Gastrocnemius medialis (tissue), 4 donors: ENCODE measurements at places on chromosomes 12 and 14.
A peak's percentile ranks its signal among the peaks of the same experiment; 100 is the strongest.

GRCh38 chr14:69700575-69700974, 66.4 kb upstream of the SRSF5 start:
- peaks cover 42% of the 10 kb centered on the region for H3K4me1 ChIP-seq
- no peaks in the 10 kb centered on the region for H3K36me3 ChIP-seq

GRCh38 chr14:68393259-68393658, 399.6 kb downstream of the ZFP36L1 start:
- H3K4me3 ChIP-seq = no peak overlapping the region
- H3K4me1 ChIP-seq = peaks cover 22% of the 10 kb centered on the region
- no peak for DNase-seq
- no peaks in the 10 kb centered on the region for H3K27me3 ChIP-seq

DNA sequence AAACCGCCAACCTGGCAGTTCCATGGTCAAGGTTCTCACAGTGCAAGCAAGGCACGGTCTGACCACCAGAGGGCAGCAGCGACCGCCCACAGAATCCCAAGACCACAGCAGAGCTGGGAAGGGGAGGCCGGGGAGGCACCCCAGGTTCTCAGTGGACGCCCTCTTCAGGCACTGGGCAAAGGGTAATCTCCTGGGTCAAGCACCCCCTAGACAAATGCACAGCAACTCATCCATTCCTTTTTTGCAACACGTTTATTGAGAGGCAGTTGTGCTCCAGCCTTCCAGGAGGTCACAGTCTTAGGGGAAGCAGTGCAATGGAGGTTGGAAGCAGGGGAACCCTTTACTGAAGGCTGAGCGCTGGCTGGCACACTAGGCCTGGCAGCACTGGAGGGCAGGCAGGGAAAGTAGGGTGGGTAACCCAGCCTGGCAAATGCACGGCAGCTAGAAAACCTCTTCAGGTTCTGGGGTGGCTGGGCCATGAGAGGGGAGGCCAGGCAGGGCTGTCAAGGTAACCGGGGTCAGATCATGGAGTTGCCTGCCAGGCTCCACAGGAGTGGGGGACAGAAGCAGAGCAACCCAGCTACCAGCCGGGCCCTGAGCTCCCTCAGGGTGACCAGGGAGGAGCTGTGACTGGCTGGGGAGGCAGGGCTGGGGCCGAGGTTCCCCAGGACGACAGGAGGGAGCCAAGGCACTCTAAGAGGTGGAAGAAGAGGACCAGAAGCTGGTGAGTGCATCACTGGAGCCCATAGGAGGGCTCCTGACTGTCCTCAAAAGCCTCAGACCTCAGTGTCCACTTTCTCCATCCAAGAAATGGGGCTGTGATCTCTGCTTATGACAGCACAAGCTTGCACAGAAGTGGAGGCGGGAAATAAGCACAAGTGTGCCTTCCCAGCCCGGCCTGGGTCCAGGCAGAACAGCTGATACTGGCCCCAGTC, 1.8 kb upstream of the RHOF start:
- no peaks in the 10 kb centered on the region for H3K36me3 ChIP-seq
- H3K4me1 ChIP-seq = peaks cover 57% of the 10 kb centered on the region
- no peaks in the 10 kb centered on the region for H3K27me3 ChIP-seq
- H3K4me3 ChIP-seq = peak overlapping the region; percentile 86
- H3K27ac ChIP-seq = peak overlapping the region; percentile 100

DNA sequence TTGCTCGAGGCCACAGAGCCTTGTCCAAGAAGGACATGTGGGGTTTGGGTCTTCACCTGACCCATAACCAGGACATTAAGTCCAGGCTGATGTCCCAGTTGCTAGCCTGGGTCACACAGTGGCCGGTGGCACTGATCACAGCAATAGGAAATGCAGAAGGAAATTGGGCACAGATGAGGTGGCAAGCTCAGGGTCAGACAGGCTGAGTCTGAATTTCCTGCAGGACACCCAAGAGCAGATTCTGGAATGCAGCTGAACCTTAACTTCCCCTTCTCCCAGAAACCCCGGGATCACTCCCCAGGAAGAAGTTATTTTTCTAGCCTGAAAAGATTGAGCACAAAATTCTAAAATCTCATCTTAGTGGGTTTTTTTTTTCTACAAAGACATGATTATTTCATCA, 199.9 kb downstream of the KSR2 start:
- no peak overlapping the region for H3K4me3 ChIP-seq
- no peaks in the 10 kb centered on the region for H3K4me1 ChIP-seq
- H3K27ac ChIP-seq = no peak overlapping the region
- H3K36me3 ChIP-seq = no peaks in the 10 kb centered on the region
- no peak for DNase-seq

GRCh38 chr12:3363608-3364007, 127.4 kb upstream of the PRMT8 start:
- H3K27me3 ChIP-seq = peaks cover 24% of the 10 kb centered on the region
- no peak for DNase-seq
- no peaks in the 10 kb centered on the region for H3K4me1 ChIP-seq
- H3K4me3 ChIP-seq = no peak overlapping the region

DNA sequence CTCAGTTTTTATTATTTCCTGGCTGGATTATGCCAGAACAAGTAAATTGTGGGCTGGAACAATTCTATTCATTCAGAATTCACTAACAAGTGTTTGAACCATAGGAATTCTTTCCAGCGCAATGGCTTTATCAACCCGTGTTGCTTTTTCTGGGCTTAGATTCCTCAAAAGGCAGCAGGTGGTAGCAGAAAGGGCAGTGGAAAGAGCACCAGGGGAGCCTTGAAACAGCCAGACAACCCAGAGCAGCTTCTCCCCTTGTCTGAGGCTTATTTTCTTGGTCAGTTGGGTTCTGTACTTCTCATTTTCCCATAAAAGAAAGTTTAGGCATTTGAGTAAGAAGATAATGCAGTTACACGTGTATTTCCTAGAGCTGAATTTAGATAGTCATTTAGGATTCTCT, 130.7 kb downstream of the OTOGL start:
- H3K4me1 ChIP-seq = no peaks in the 10 kb centered on the region
- H3K27me3 ChIP-seq = no peaks in the 10 kb centered on the region
- no peak overlapping the region for H3K4me3 ChIP-seq
- DNase-seq = no peak
- no peak overlapping the region for H3K27ac ChIP-seq

GRCh38 chr14:56324454-56324853, 206.2 kb downstream of the PELI2 start:
- no peaks in the 10 kb centered on the region for H3K4me1 ChIP-seq
- DNase-seq = no peak

DNA sequence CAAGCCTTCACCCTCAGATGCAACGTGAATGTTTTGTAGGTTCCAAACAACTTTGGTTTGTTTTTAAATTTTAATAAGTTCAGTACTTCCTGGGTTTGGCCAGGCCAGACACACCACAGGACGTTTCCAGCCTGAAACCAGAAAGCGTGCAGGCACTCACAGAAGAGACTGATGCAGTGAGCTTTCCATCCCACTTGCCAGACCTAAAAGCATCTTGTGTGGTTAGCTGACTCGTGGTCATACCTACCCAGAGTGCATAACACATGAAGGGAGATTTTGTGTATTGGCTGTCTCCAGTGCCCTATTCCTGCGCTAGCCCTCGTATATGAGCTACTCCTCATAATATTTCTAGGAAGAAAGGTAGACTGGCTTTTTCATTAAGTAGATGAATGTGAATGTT, 297.3 kb upstream of the FAR2 start:
- H3K4me3 ChIP-seq = no peak overlapping the region
- H3K27ac ChIP-seq = no peak overlapping the region
- H3K4me1 ChIP-seq = no peaks in the 10 kb centered on the region
- no peak for DNase-seq
- no peaks in the 10 kb centered on the region for H3K36me3 ChIP-seq

DNA sequence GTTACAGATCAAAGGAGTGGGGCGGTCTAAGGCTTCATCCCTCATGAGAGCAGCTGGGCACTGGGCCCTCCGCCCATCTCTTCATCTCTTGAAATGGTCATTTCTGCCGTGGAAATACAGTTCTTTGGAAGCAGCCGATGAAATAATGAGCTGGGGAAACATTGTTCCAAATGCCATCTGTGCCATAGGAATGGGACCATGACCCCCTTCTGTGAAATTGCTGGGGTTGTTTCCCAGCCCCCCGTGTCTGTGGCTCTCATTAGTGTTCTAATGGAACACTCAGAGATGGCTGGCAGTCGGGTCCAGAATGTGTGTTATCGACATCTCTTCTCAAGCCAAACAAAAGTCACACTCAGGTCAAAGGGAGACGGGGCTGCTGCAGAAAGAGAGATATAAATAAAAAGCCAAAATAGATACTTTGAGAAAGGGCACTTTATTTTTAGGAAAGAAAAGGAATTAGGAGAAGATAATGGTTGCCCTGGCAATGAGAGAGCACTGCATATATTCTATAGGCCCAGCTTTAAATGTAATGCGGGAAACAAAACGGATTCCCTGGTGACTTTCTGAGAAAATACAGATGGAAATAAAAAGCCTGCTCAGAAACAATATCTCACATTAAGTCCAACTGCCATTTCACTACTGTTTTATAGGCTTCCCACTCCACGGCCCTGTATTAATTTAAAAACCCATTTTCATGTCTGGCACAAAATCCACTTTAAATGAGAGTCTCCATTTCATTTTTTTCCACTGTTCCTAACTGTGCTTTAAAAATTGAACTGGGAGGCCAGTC, 107.1 kb downstream of the TTC8 start:
- no peaks in the 10 kb centered on the region for H3K27me3 ChIP-seq
- DNase-seq = no peak
- no peaks in the 10 kb centered on the region for H3K4me1 ChIP-seq
- no peak overlapping the region for H3K4me3 ChIP-seq
- no peak overlapping the region for H3K27ac ChIP-seq

DNA sequence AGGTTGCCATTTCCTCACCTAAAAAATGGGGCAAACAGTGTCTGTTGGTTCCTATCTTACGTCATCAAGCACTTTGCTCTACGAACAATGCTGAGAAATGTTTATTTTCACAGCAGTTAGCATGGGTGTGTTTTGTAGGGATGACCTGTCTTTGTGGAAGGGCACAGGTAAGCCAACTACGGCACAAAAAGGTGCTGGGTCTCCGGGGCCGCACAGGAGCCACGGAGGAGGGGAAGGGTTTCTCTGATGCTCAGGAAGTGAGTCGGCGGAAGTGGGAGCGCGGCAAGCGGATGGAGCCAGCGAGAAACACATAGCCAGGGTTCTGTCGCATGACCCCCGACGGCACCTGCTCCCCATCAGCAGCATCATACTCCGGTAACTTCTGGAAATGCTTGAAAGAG, 65.6 kb upstream of the TCL1B start:
- H3K27me3 ChIP-seq = no peaks in the 10 kb centered on the region
- no peak overlapping the region for H3K27ac ChIP-seq
- H3K4me3 ChIP-seq = no peak overlapping the region
- no peaks in the 10 kb centered on the region for H3K4me1 ChIP-seq
- no peaks in the 10 kb centered on the region for H3K36me3 ChIP-seq

GRCh38 chr14:22848351-22849164, 12.2 kb downstream of the MMP14 start:
- peak overlapping the region; percentile 8 for H3K4me3 ChIP-seq
- H3K27me3 ChIP-seq = no peaks in the 10 kb centered on the region
- H3K4me1 ChIP-seq = peaks cover 47% of the 10 kb centered on the region
- peaks cover 5% of the 10 kb centered on the region for H3K36me3 ChIP-seq
- peak overlapping the region; percentile 77 for H3K27ac ChIP-seq

- H3K4me1 ChIP-seq = no peaks in the 10 kb centered on the region
- H3K27ac ChIP-seq = no peak overlapping the region
- H3K27me3 ChIP-seq = no peaks in the 10 kb centered on the region
These were observed 37.7 kb upstream of the FOXJ2 start for GRCh38 chr12:7994731-7995205.

DNA sequence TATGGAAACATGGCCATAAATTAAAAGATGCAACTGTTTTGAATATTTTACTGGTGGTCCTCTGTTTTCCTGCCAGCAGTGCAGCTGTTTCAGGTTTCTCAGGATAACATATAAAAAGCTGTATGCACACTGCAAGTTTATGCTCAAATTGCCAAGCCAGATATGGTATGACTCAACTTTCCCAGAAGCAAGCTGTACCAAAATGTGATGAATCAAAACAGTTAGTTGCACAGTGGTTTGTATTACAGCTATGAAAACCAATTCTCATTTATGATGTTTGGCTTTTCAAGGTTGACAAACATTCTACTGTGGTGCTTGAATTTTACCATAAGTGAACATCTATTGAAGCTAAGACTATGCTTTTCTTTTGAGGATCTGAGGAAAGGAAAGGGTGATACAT, 15.5 kb downstream of the TRMT5 start:
- no peaks in the 10 kb centered on the region for H3K27me3 ChIP-seq
- H3K36me3 ChIP-seq = no peaks in the 10 kb centered on the region
- H3K4me1 ChIP-seq = peaks cover 32% of the 10 kb centered on the region
- no peak for DNase-seq
- H3K27ac ChIP-seq = no peak overlapping the region

GRCh38 chr12:54306925-54307741, 6.3 kb upstream of the NFE2 start:
- DNase-seq = no peak
- H3K27me3 ChIP-seq = no peaks in the 10 kb centered on the region
- no peak overlapping the region for H3K27ac ChIP-seq
- peaks cover 10% of the 10 kb centered on the region for H3K4me1 ChIP-seq
- H3K4me3 ChIP-seq = no peak overlapping the region

GRCh38 chr14:47935332-47935731, 259.9 kb upstream of the MDGA2 start:
- H3K36me3 ChIP-seq = no peaks in the 10 kb centered on the region
- DNase-seq = no peak
- H3K4me1 ChIP-seq = no peaks in the 10 kb centered on the region
- no peaks in the 10 kb centered on the region for H3K27me3 ChIP-seq
- H3K27ac ChIP-seq = no peak overlapping the region
- H3K4me3 ChIP-seq = no peak overlapping the region

- no peaks in the 10 kb centered on the region for H3K4me1 ChIP-seq
- no peaks in the 10 kb centered on the region for H3K27me3 ChIP-seq
- H3K27ac ChIP-seq = no peak overlapping the region
- no peak for DNase-seq
- no peaks in the 10 kb centered on the region for H3K36me3 ChIP-seq
- H3K4me3 ChIP-seq = peak overlapping the region; percentile 15
These were observed 28.3 kb downstream of the LRCOL1 start for GRCh38 chr12:132582058-132582420.

DNA sequence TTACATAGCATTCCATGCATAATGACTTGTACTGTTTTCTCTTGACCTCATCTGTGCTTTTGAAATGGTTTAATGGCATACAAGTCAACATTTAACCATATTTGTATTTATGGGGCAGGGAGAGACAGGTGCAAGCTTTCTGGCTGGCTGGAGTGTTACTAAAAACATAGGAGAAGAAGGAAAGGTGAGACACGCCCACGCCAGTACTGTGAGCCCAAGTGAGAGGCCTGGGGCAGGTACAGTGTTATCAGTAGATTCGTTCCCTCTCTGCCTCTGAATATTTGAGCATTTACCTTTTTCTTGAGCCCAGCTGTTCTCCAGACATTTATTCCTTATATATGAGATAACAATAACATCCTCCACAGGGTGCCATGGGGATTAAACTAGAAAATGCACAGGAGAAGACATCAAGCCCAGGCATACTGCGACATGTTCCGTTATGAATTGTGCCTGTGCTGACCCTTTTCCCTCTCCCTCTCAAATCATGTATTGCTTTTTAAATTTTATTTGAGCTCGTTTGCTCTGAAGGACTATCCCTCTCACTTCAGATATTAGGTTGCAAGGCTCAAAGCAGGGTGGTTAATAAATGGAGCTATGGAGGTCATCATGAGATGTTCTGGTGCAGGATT, 34.6 kb upstream of the TUBA1C start:
- no peaks in the 10 kb centered on the region for H3K27me3 ChIP-seq
- H3K27ac ChIP-seq = no peak overlapping the region
- no peaks in the 10 kb centered on the region for H3K36me3 ChIP-seq
- peaks cover 11% of the 10 kb centered on the region for H3K4me1 ChIP-seq
